A172 (cell line): ENCODE measurements at places on chromosomes 11 and 22. TPM values are rescaled to one million over a fixed set of nuclear protein-coding genes. Genes with fewer than 3 reads are reported as not detected.

GRCh38 chr11:34512840-34513681 lies 533 bp downstream of the ELF5 start:
- DNase-seq: peak; percentile 34

DNA sequence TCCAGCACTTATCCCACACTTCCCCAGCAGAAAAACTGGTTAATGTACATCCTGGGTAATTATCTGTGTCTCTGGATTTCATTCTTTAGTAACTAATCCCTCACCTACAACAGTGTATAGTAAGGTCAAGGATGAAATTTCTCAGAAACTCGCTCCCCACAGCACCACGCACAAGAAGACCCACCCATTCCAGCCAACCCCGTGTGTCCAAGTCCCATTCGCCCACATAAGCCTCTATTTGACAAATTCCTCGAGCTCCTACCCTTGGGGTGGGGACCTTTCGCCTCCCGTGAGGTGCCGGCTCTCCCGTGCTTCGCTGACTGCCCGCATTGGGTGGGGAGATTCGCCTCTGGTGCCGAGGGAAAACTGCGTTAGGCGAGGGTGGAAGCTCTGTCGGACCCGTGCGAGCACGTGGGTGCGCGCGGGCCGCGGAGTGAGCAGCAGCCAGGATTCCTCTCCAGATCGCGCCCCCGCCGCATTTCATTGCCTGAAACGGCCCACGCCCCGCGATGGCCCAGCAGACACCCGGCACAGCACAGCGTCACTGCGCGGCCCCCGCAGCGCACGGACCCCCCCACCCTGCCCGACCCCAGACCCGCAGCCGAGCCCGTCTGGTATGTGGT lies 866 bp downstream of the EXPH5 start:
- no peak for DNase-seq

DNA sequence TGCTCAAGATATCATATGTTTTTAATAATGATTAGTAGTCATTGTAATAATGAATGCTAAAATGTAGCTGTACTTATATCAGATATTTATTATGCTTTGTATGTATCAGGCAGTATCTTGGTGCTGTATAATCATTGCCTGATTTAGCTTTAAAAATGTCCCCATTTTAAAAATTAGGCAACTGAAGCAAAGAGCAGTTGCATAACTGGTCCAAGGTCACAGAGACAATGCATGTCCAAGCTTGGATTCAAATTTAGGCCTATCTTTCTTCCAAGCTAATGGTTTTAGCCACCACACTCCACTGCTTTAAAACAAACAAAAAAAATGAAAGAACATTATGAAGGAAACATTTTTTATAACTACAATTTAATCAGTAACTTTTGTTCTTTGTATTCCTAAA lies 725.8 kb upstream of the RAG2 start:
- DNase-seq: no peak

DNA sequence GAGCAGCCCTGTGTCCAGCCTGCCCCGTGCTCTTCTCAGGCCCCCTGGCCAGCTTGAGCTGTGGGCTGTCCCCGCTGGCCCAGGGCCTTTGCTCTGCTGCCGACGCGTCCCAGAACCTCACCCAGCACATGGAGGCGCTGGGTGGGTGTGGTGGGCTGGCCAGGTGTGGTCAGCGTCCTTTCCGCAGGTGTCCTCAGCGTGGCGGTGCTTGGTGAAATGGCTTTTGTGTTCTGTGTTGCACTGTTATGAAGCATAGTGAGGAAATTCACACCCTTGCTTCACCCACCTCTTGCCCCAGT lies 37.4 kb downstream of the GRAMD4 start:
- no peak for DNase-seq

- no peak for DNase-seq
These were observed 72.3 kb upstream of the CHRM4 start for GRCh38 chr11:46463701-46464421.

- no peak for DNase-seq
These were observed 234.7 kb downstream of the INSC start for GRCh38 chr11:15349413-15349812.

DNA sequence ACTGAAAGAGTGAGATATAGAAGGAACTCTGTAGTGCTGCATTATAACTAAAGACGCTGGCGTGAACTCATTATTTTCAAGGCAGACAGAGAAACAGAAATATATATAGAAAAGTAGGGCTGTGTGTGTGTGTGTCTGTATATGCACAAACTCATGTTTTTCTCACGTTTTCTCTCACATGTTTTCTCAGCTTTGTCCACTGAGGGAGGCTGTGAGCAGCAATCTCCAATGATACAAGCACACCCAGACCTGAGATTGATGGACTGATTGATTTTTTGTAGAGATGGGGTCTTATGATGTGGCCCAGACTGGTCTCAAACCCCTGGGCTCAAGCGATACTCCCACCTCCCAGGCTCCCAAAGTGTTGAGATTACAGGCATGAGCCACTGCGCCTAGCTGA lies 122.5 kb downstream of the SERGEF start:
- DNase-seq: no peak

DNA sequence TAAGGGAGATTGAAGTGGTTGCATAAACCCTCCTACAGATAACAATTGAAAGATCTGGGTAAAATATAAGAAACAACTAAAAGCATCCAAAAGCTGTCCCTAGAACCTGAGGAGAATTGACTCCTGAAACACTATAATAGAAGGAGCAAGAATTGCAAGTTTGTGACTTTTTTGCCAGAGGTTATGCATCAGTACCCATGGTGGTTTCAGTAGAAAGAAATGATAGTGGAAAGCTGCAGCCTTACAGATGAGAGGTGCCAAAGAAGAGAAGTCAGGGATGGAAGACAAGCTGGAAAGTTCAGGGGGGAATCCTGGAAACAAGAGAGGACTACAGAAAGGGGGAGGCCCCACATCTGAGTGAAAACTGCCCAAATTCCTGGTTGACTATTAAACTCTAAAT lies 80.7 kb downstream of the PACS1 start:
- DNase-seq: no peak

- DNase-seq: no peak
These were observed 293.2 kb downstream of the SWAP70 start for GRCh38 chr11:9957072-9957471.

GRCh38 chr11:92771701-92772100 lies 197.8 kb upstream of the MTNR1B start:
- no peak for DNase-seq

- DNase-seq: peak; percentile 40
These were observed 19.9 kb downstream of the TRIOBP start for GRCh38 chr22:37716708-37717107.

DNA sequence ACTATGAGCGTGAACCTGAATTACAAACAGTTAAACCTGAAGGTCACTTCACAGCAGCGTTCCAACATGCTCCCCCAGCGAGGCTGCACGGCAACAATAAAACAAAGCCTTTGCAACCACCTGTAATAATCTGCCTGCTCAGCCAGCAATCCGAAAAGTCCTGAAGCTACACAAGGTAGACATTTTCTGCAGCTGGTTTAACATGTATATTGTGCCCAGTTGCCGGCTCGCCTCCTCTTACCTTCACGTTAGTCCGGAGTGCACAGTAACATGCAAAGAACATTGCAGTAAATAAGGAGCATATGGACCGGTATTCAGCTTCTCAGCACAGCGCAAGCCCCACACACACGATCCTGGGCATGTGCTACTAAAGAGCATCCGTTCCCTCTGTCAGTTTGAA lies 704.3 kb downstream of the DLG2 start:
- no peak for DNase-seq

GRCh38 chr11:126871792-126872191 lies 128.8 kb downstream of the KIRREL3 start:
- DNase-seq: no peak

- DNase-seq: no peak
These were observed 515 bp downstream of the CTR9 start for GRCh38 chr11:10751581-10751940.

- no peak for DNase-seq
These were observed 23.2 kb upstream of the C1QTNF4 start for GRCh38 chr11:47617417-47617809.

DNA sequence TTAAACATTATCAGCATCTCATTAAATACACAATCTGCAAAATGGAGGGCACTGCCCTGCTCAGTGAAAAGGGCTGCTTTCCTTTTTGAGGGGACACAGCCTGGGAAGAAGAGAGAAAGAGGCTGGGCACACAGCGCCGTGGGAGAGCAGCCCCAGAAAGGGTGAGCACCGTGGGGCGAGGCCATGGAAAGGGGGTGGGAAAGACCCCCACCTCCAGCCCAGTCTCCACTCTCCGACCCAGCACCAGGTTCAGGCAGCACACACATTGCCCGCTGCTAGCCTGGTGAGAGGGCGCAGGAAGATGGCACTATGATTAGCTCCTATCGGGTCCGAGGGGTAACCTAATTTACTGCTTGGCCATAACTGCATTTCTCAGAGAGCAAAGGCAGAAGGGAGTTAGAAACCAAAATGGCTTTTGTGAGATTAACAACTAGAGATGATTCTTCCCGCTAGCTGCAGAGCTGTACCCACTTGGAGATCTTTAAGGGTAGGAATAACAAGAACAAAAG lies 104.0 kb upstream of the BID start:
- no peak for DNase-seq

DNA sequence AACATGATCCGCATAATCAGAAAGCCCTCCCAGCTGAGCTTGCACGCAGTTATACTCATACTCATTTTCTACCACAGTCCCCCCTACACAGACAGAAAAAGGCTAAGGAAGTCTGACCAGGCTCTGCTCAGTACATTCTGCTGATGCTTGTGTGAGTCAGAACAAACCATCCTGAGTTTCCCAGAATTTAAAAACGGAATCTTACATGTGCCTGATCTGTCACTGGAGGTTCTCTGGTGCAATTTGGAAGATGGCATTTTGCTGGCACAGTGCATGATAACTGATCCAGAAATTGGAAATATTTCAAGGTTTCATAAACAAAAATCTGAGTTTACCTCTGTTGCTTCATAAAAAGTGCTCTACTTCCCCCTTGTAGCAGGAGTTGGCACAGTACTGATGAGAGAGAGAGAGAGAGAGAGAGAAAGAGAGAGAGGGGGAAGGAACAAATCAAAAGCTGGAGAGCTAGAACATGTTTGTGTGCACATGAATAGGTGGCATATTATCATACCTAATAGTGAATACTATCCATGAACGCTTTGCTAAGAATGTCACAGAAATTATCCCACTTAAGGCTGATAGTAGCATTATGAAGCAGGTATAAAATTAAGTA lies 1085.3 kb downstream of the DLG2 start:
- peak; percentile 4 for DNase-seq

GRCh38 chr11:111417011-111417765 lies 38.1 kb upstream of the POU2AF1 start:
- DNase-seq: no peak

GRCh38 chr22:42410708-42411107 lies 21.5 kb downstream of the NFAM1 start:
- no peak for DNase-seq

- no peak for DNase-seq
These were observed 269.4 kb downstream of the CTTN start for GRCh38 chr11:70667767-70668166.

- DNase-seq: no peak
These were observed 20.9 kb upstream of the KIAA0930 start for GRCh38 chr22:45261407-45262088.

DNA sequence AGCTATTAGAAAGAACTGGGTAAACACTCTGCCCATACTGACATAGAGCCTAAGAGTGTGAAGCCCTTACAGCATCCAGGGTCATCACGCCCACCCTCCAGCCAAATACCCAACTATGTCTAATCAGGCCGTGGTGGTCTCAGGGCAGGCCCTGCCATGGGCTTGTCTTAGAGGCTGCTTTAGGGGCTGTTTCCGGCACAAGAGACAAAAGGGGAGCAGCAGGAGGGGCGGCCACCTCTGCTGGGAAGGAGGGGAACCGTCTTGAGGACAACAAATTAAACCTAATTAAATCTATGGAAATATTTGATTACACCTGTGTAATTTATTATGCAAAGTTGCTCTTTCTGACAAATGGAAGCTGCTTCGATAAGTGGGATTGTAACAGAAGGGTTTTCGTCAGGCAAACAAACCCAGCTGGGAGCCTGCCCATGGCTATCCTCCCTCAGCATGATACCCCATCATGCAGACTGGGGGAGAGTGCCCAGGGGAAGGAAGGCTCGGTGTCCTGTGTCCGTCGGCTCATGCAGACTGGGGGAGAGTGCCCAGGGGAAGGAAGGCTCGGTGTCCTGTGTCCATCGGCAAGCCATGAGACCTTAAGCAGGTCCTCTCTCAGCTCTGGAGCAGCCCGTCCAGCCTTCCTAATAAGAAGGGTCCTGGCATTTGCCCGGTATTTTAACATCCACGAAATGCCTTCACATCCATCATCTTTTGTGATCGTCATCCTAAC lies 163.6 kb upstream of the B3GAT1 start:
- no peak for DNase-seq

GRCh38 chr22:33920197-33920540 lies at the start of gene LARGE1:
Gene LARGE1, minus strand, starts transcription at chr22:33920476.
- DNase-seq: no peak

- no peak for DNase-seq
These were observed 13.0 kb downstream of the TBX1 start for GRCh38 chr22:19773470-19774040.

DNA sequence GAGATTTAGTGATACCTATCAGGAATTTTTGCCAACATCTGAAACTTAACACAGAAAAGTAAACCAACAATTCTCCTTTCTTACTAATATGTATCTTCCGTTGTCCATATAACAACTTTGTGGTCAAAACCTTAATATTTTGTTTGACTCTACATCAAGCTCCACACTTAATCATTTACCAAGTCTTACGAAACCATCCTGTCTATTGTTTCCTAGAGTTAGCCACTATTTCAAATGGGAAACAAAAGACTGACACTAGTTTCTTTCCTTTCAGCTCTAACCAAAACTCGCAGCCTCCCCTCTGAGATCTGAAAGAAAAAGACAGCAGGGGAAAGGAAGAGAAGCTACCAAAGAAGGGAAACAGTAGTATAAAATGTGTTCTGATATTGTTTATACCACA lies 26.5 kb upstream of the PRDM10 start:
- DNase-seq: no peak

TRIM48 gene
- not detected in 2 replicates for total RNA-seq

C11orf42 gene
- not detected in 2 replicates for total RNA-seq

MYEOV gene
- total RNA-seq: 68.7 and 130 TPM in 2 replicates

DAGLA gene
- total RNA-seq: 0.09 and 1.2 TPM in 2 replicates

TMPRSS5 gene
- total RNA-seq: 0.17 and 0.62 TPM in 2 replicates

MAP6 gene
- total RNA-seq: 8.9 and 10.6 TPM in 2 replicates

JAM3 gene
- total RNA-seq: 43.0 and 47.2 TPM in 2 replicates

P2RY2 gene
- not detected in 2 replicates for total RNA-seq

OR8D1 gene
- not detected in 2 replicates for total RNA-seq

OR51G1 gene
- not detected in 2 replicates for total RNA-seq

APOA4 gene
- total RNA-seq: not detected in 2 replicates
